MCF 10A (cell line): ENCODE measurements at places on chromosomes 1 and 21.
A peak's percentile ranks its signal among the peaks of the same experiment; 100 is the strongest.

- H3K27ac ChIP-seq: peak overlapping the region; percentile 83
- H3K27me3 ChIP-seq: no peaks in the 10 kb centered on the region
- peak; percentile 47 for DNase-seq
- H3K4me3 ChIP-seq: no peak overlapping the region
- peaks cover 51% of the 10 kb centered on the region for H3K4me1 ChIP-seq
Observed at GRCh38 chr1:162389971-162390370, 8.4 kb downstream of the C1orf226 start.

DNA sequence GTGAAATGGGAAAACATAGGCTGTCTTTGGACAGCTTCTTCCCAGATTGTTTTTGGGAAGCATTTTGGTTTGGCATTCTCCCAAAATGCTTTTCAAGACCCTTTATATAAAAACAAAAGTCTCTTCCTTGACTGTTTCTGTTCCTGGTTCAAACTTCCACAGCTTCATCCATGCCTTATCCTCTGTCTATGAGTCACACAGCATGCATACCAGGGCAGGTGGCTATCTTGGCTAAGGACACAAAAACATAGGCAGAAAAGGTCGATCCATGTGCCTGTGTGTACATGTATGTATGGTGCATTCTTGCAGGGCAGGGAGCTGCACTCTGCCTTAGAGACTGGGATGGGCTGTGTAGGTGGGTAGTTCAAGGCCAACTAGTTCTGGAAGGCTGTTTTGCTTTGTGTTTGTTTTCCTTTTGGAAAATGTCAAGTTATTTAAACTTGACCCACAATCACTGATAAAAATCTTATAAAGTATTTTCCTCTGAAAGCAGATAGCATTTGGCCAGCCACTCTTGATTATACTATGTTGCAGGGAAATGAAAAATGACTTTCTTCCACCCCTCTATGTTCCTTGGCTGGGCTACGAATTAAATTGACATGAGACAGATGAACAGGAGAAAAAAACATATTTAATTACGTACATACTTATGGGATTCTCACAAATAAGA, 437.0 kb downstream of the SIPA1L2 start:
- DNase-seq: peak; percentile 55
- no peaks in the 10 kb centered on the region for H3K36me3 ChIP-seq
- H3K27me3 ChIP-seq: no peaks in the 10 kb centered on the region
- no peak overlapping the region for H3K27ac ChIP-seq

DNA sequence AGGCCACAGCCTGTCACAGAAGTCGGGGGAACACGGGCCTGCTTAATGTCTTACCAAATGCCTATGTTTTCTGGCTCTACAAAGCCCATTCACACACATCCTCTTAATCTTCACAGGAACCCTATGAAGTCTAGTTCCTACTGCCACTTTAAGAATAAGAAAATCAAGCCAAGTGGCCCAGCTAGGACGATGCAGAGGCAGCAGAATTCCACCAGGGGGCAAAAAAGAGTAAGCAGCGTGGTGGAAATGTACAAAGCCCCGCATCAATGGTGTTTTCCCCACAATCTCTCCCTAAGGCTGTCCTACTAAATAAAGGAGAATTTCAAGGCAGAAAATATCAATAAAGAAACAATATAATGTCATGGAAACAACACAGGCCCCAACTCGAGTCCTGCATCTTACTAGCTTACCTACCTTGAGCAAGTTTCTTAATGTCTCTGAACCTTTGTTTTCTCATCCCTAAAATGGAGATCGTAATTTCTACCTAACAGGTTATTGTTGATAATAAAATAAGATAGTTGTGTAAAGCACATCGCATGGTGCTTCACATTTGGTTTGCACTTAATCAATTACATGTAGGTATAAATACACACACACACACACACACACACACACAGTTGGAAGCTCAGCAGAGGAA, 21.4 kb downstream of the SEC16B start:
- no peaks in the 10 kb centered on the region for H3K36me3 ChIP-seq
- no peaks in the 10 kb centered on the region for H3K27me3 ChIP-seq
- no peak overlapping the region for H3K4me3 ChIP-seq
- peaks cover 6% of the 10 kb centered on the region for H3K4me1 ChIP-seq
- H3K27ac ChIP-seq: no peak overlapping the region

DNA sequence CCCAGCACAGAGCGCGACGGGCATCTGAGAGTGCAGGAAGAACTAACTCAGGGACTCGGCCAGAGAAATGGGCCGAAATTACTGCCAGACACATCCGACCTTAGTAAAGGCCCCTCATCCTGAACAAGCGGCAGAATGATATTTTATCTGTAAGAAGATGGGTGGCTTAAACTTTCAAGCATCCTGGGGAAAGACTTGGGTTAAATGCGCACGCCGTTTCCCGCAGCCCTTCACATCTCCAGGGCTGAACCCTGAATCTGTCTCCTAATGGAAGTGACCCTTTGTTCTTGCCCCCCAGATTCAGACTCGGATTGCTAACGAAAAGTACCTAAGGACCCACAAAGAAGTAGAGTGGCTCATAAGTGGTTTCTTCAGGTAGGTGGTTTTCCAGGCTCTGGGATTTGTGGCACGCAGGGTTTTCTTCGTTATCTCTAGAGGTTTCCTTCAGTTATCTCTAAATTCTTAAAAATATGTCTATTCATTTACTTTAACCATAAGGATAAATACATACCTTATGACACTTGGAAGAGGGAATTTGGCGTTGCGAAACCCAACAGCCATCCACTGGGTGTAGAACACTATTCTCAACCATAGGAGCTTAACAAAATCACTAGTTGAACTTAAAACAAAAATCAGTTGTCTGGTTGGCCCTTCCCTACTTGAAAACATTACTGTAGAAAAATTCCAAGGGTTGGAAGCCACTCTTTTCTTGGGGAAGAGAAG, 627 bp downstream of the RIIAD1 start:
- no peak overlapping the region for H3K4me3 ChIP-seq
- no peak for DNase-seq
- peaks cover 9% of the 10 kb centered on the region for H3K4me1 ChIP-seq
- H3K27ac ChIP-seq: no peak overlapping the region
- no peaks in the 10 kb centered on the region for H3K36me3 ChIP-seq
- H3K27me3 ChIP-seq: peaks cover 43% of the 10 kb centered on the region

DNA sequence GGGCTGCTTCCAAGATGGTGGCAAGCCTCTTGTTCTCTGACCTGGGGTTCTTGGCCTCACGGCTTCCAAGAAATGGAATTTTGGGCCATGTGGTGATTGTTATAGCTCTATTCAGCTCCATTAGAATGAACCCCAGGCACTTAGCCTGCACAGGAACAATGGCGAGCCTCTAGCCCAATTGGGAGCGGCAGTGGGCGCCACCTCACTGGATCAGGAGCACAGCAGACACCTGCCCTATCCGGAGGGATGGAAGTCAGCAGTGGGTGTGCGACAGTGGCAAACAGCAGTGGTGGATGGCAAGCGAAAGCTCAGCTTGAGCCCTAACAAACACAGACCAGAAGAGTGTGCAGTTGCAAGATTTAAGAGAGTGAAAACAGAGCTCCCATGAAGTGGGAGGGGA, 230.9 kb downstream of the GPR52 start:
- no peak for DNase-seq
- no peaks in the 10 kb centered on the region for H3K36me3 ChIP-seq
- no peaks in the 10 kb centered on the region for H3K27me3 ChIP-seq
- no peaks in the 10 kb centered on the region for H3K4me1 ChIP-seq

DNA sequence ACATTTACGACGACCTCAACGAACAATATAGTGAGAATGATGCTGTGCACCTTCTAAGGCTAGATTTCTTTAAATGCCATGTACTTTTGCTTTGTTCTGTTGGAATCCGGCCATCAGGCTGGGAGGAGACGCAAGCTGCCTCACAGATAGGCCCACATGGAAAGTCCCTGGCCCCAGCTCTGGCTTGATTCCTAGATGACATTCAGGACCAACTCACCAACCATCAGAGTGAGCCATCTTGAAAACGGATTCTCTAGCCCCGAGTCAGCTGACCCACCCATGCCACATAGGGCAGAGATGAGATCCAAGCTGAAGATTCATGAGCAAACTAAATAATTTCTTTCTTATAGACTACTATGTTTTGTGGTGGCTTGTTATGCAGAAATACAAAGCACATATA, 164.4 kb downstream of the ZNF281 start:
- peaks cover 5% of the 10 kb centered on the region for H3K4me1 ChIP-seq
- peak; percentile 38 for DNase-seq

GRCh38 chr1:74396933-74397332, 115.5 kb downstream of the LRRC53 start:
- no peak overlapping the region for H3K27ac ChIP-seq
- H3K4me1 ChIP-seq: peaks cover 5% of the 10 kb centered on the region
- H3K4me3 ChIP-seq: no peak overlapping the region
- no peaks in the 10 kb centered on the region for H3K36me3 ChIP-seq
- H3K27me3 ChIP-seq: no peaks in the 10 kb centered on the region
- no peak for DNase-seq

DNA sequence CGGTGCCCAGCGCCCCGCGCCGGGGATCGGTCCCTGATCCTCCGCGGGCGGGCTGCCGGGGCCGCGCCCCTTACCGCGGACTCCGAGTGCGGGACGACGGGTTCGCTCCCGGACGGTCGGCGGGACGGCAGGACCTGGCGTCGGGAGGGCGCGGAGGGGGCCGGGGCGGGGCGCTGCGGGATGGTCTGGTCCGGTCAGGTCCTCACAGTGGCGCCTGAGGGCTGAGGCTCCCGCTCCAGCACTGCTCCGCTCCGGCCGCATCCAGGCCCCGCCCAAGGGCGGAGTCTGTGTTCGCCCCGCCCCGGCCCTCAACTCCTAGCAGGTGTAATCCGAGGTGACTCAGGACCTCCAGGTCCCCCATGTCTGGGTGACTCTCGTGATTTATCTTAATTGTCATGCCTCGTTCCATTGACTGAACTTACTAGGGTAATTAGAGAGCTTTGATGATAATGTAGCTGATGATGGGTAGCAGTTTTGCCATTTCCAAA, at the start of gene RAB3B:
Gene RAB3B, minus strand, starts transcription at position 223 of the 488 bp plus-strand sequence. CDS start 13,583 bp downstream, outside the sequence.
- no peaks in the 10 kb centered on the region for H3K4me1 ChIP-seq
- H3K27ac ChIP-seq: no peak within 1 kb of the TSS
- no peak within 1 kb of the TSS for H3K4me3 ChIP-seq
- H3K36me3 ChIP-seq: no peaks in the 10 kb centered on the region

- peak; percentile 39 for DNase-seq
- H3K4me3 ChIP-seq: no peak overlapping the region
- H3K4me1 ChIP-seq: peaks cover 20% of the 10 kb centered on the region
- no peaks in the 10 kb centered on the region for H3K27me3 ChIP-seq
- H3K36me3 ChIP-seq: peaks cover 5% of the 10 kb centered on the region
Observed at GRCh38 chr1:33429856-33430691, 821 bp downstream of the PHC2 start.

DNA sequence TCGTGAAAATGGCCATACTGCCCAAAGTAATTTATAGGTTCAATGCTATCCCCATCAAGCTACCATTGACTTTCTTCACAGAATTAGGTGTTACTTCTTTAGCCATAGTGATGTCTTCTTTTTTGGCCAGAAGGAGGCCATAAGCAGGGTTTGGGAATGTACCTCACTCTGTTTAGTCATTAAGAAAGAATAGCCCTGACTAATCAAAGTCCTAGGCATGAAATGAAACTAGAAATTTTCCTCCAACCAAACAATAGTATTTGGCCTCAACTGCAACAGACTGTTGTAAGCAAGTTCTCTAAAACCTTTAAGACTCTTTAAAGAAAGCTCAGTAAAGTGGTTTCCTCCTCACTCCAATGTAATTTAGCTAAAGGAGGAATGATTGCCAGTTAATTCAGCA, 163.9 kb downstream of the AKT3 start:
- no peaks in the 10 kb centered on the region for H3K4me1 ChIP-seq
- no peaks in the 10 kb centered on the region for H3K27me3 ChIP-seq
- H3K27ac ChIP-seq: no peak overlapping the region
- no peaks in the 10 kb centered on the region for H3K36me3 ChIP-seq
- no peak overlapping the region for H3K4me3 ChIP-seq
- no peak for DNase-seq

GRCh38 chr21:33113131-33113530, 43.2 kb downstream of the OLIG1 start:
- no peaks in the 10 kb centered on the region for H3K4me1 ChIP-seq
- DNase-seq: no peak
- no peak overlapping the region for H3K27ac ChIP-seq
- no peaks in the 10 kb centered on the region for H3K36me3 ChIP-seq

DNA sequence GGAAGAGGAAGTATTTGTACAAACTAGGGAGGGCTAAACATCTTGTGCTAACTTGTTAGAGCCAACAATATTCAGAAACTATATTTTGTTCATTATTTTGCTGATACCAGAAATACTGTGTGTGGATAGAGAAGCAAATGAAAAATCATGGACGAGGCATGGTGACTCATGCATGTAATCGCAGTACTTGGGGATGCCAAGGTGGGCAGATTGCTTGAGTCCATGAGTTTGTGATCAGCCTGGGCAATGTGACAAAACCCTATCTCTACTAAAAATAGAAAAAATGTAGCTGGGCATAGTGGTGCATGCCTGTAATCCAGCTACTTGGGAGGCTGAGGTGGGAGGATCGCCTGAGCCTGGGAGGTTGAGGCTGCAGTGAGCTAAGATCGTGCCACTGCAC, 13.4 kb downstream of the LRRC41 start:
- H3K27me3 ChIP-seq: no peaks in the 10 kb centered on the region
- no peak for DNase-seq
- H3K27ac ChIP-seq: no peak overlapping the region
- H3K4me1 ChIP-seq: no peaks in the 10 kb centered on the region
- peaks cover 78% of the 10 kb centered on the region for H3K36me3 ChIP-seq

- H3K4me3 ChIP-seq: no peak overlapping the region
- peak; percentile 79 for DNase-seq
- peak overlapping the region; percentile 72 for H3K27ac ChIP-seq
- no peaks in the 10 kb centered on the region for H3K27me3 ChIP-seq
- peaks cover 38% of the 10 kb centered on the region for H3K4me1 ChIP-seq
- no peaks in the 10 kb centered on the region for H3K36me3 ChIP-seq
Observed at GRCh38 chr1:240414237-240414636, 197.7 kb downstream of the GREM2 start.

GRCh38 chr1:46551597-46552095, at the start of gene KNCN:
Gene KNCN (minus strand): TSS chr1:46551647. CDS start chr1:46551215, 432 bp downstream.
- H3K27me3 ChIP-seq: peaks cover 14% of the 10 kb centered on the region
- no peaks in the 10 kb centered on the region for H3K4me1 ChIP-seq
- H3K27ac ChIP-seq: no peak within 1 kb of the TSS
- no peak for DNase-seq
- H3K36me3 ChIP-seq: no peaks in the 10 kb centered on the region
- no peak within 1 kb of the TSS for H3K4me3 ChIP-seq

- no peaks in the 10 kb centered on the region for H3K27me3 ChIP-seq
- H3K4me1 ChIP-seq: peaks cover 18% of the 10 kb centered on the region
- H3K4me3 ChIP-seq: peak overlapping the region; percentile 72
- DNase-seq: peak; percentile 86
Observed at GRCh38 chr1:65002508-65003315, 36.4 kb upstream of the JAK1 start.

DNA sequence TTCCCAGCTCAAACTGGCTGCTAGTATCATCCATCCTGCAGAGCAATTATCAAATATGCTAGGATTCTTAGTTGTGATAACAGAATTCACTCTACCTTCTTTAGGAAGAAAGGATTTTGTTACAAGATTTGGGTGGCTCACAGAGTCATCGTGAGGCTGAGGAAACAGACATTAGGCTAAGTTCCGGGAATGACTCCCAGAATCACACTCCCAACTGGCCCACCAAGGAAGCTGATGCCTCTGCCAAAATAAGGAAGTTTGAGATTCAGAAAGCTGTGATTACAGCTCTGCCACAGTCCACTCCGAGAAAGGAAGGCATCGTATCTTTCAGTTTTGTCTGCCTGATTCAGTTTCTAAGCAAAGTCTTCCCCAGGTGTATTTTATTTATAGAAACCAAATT, 50.6 kb upstream of the LYPLAL1 start:
- H3K36me3 ChIP-seq: no peaks in the 10 kb centered on the region
- H3K4me1 ChIP-seq: peaks cover 22% of the 10 kb centered on the region
- no peak overlapping the region for H3K27ac ChIP-seq
- no peaks in the 10 kb centered on the region for H3K27me3 ChIP-seq
- no peak for DNase-seq
